ENCODE measurements at places on chromosomes 1 and 21.

DNA sequence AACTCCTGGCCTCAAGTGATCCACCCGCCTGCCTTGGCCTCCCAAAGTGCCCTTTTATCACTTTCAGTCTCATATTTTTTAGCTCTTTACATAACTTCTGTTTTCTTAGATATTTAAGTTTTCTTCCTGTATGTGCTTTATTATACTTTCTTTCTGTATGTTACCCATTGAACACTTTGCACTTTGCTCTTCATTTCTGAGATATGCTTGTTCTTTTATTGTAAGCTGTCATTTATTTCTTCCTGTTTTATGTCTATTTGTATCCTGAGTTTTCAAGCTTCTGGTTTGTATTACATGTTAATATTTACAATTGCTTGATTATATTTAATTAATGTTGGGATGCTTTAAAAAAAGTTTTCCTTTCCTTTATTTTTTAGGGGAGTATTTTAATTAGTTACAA, 35.7 kb downstream of the ZSCAN20 start:
- DNase-seq: no peak

GRCh38 chr1:146051452-146051851, 29.9 kb upstream of the HJV start:
- DNase-seq: no peak

GRCh38 chr1:91537281-91537986, 36.8 kb downstream of the CDC7 start:
- no peak for DNase-seq

GRCh38 chr1:207397525-207397926, 56.6 kb upstream of the CR2 start:
- DNase-seq: no peak

DNA sequence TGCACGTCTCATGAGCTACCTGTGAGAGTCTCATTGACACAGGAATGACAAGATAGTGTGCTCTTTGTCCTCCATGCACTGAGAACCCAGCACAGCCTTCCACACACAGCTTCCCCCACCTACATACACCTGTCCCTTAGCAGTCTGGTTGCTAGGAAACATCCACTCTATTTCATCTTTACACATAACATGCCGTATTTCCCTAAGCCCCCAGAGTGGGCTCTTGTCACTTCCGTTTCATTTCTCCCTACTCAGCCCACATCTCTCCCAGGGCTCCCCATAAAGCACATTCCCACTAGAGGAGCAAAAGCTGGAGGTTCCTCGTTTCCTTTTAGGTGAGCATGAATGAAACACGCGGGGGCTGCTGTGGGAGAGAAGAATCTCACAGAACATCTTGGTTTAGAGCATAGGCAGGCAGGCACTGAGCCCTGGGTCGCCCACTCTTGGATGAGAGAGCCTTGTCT, 137.1 kb downstream of the ETS2 start:
- no peak for DNase-seq

DNA sequence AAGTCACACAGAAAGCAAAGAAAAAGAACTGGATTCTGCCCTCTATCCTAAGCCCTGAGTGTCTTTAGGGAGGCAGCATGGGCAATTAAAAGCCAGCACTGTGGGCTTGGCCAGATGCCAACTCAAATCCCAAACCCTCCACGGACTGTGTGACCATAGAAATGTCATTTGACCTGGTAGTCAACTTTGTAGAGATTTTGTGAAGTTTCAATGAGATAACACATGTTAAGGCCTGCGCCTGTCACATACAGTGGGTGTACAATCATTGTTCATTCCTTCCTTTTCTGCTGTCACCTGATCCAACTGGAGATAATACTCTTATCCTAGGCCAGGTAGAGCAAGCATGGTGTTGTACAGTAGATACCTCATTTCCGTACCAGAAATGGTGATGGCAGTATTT, 54.2 kb downstream of the TMEM53 start:
- no peak for DNase-seq

GRCh38 chr21:35223480-35224156, 174.5 kb upstream of the RUNX1 start:
- no peak for DNase-seq

GRCh38 chr1:246476771-246477170, 30.3 kb downstream of the SMYD3 start:
- DNase-seq: no peak

DNA sequence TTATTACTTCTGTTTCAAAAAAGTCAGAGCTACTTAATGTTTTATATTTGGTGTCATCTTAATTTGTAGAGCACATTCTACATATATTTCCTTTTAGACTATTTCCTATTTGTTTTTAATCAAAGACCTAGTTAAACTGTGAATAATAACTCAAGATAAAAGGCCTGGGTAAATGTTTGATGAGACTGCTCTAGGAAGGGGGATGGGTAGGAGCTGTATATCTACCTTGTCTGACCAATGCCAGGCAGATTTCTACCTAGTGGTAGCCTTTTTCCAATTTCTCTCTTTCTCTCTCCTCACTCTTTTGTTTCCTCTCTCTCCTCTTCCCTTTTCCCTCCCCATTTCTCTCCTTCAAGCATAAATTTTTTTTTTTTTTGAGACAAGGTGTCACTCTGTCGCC, 31.9 kb upstream of the IVNS1ABP start:
- no peak for DNase-seq

DNA sequence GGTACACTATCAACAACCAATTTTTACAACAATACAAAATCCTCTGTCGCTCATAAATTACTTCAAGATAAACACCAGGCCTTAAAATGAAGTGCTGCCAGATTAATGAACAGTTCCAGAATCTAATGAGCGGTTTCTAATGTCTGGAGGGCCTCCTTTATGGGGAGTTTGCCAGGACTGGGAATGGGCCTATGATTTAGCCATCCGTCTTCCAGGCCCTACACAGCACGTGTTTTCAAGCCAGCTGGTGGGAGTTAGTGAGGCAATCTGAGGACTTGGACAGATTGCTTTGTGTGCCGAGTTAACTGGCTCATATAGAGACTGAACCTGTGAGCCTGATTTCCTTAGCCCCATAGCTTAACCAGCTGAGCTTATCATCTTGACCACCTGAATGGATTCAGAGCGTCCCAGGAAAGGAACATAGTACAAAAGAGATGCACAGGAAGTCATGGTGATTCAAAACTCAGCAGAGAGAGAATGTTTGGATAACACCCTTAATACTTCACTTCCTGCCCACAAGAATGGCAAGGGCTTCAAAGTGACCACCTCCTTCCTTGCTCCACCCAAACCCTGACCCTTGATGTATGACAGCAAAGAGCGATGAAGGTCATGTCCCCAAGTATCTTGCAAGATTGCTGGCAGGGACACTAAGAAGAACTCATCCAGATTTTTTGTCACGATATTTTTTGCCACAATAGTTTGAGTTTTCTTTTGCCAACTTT, 143.5 kb downstream of the SLC30A10 start:
- no peak for DNase-seq

DNA sequence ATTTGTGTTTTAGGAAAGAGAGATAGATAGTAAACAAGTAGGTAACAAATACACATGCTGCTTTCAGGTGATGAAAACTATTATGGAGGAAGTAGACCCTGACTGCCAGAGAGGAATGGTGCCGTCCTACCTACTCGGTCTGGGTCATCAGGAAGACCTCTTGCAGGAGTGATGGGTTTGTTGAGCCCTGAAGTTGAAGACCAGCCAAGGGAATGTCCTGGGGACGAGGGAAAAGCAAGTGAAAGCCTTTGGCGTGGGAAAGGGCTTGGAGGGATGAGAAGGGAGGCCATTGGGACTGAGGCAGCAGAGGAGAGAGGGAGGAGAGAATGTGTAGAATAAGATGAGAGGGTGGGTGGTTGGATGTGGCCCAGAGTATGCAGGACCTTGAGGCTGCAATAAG, 379.5 kb upstream of the USP24 start:
- no peak for DNase-seq
